ENCODE measurements at places on chromosomes 2 and 18. TPM values are rescaled to one million over a fixed set of nuclear protein-coding genes. Genes with fewer than 3 reads are reported as not detected.

- peaks cover 7% of the 10 kb centered on the region for H3K4me1 ChIP-seq
- no peak overlapping the region for H3K4me3 ChIP-seq
These were observed 80.4 kb downstream of the CELF4 start for GRCh38 chr18:37484983-37485834.

- no peak overlapping the region for H3K4me3 ChIP-seq
- H3K36me3 ChIP-seq: peaks cover 59% of the 10 kb centered on the region
- H3K27ac ChIP-seq: peak overlapping the region; percentile 49
These were observed 106.1 kb downstream of the ICA1L start for GRCh38 chr2:202765436-202765835.

GRCh38 chr2:174174741-174175140 lies 73.6 kb downstream of the OLA1 start:
- no peak for DNase-seq
- H3K27me3 ChIP-seq: no peaks in the 10 kb centered on the region
- H3K27ac ChIP-seq: no peak overlapping the region
- peaks cover 61% of the 10 kb centered on the region for H3K36me3 ChIP-seq
- no peaks in the 10 kb centered on the region for H3K4me1 ChIP-seq

PKDCC gene
- total RNA-seq: not detected

Measured in activated naive CD8-positive, alpha-beta T cell treated with anti-CD3 and anti-CD28 coated beads for 36 hours (primary cell).